ENCODE measurements at places on chromosomes 7 and 10. TPM values are rescaled to one million over a fixed set of nuclear protein-coding genes. Genes with fewer than 3 reads are reported as not detected.

GRCh38 chr7:128318691-128319090, 25.0 kb downstream of the RBM28 start:
- no peak for DNase-seq

DNA sequence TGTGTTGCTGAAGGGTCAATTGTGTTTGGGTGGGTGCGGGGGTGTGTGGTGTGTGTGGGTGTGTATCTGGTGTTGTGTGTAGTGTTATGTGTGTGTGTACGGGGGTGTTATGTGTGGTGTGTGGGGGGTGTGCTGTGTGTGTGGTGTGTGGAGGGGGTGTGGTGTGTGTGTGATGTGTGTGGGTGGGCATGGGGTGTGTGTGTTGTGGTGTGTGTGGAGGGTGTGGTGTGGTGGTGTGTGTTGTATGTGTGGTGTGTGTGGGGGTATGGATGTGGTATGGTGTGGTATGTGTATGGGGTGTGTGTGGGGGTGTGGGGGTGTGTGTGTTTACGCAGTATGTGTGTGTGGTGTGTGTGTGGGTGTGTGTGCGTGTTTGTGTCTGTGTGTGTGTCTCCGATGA, 110.8 kb downstream of the ZNF22 start:
- no peak for DNase-seq

DNA sequence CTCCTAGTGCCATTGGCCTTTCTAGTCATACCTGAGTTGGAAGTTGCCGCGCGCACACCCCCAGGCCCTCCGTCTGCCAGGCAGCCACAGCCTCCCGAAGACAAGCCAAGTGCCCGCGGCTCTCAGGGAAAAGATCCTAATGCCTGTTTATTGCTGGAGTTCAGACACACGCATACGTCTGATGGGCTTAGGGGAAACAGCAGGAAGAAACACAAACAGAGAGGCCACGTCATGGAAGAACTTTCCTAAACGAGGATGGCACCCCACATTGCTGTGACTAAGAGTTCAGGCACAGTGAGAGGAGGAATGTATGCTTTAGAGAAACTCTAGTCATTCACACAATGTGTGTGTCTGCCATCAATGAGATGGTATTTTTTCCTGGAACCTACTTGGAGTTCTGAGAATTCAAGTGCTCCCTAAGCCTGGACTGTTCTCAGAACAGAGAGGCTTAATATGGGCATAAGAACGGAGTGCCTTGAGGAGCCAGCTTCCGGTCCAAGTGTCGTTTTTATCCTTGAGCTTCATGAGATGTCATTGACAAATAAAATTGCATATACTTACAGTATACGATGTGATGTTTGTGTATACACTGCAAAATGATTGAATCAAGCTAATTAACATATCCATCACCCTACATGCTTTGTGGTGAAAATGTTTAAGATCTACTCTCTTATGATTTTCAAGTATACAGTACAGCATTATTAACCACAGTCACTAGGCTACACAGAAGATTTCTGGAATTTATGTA, 11.6 kb upstream of the RBP3 start:
- DNase-seq = no peak

The SFTPA1 gene
- polyA plus RNA-seq = not detected

The HMX2 gene
- polyA plus RNA-seq = not detected

The TRUB1 gene
- 10.2 TPM for polyA plus RNA-seq

All from CD8-positive, alpha-beta memory T cell (primary cell).